ENCODE measurements at places on chromosomes 11 and 22. TPM values are rescaled to one million over a fixed set of nuclear protein-coding genes. Genes with fewer than 3 reads are reported as not detected.

- peaks cover 2% of the 10 kb centered on the region for H3K4me1 ChIP-seq
- no peak overlapping the region for H3K4me3 ChIP-seq
- H3K27ac ChIP-seq = no peak overlapping the region
- H3K27me3 ChIP-seq = no peaks in the 10 kb centered on the region
- peaks cover 24% of the 10 kb centered on the region for H3K36me3 ChIP-seq
Observed at GRCh38 chr11:46079662-46080061, 41.6 kb downstream of the PHF21A start.

Gene SAA2
- not detected for total RNA-seq

Gene OR10A2
- total RNA-seq = not detected

GRCh38 chr11:133477251-133477625 lies 55.1 kb downstream of the OPCML start:
- no peak for DNase-seq
- H3K4me1 ChIP-seq = no peaks in the 10 kb centered on the region
- no peak overlapping the region for H3K27ac ChIP-seq
- no peak overlapping the region for H3K4me3 ChIP-seq
- no peaks in the 10 kb centered on the region for H3K36me3 ChIP-seq

Gene TCP11L1
- 12.5 TPM for total RNA-seq

- DNase-seq = no peak
- no peaks in the 10 kb centered on the region for H3K36me3 ChIP-seq
- no peak overlapping the region for H3K4me3 ChIP-seq
- no peaks in the 10 kb centered on the region for H3K4me1 ChIP-seq
Observed at GRCh38 chr22:19811811-19812771, 42.6 kb downstream of the GNB1L start.

- DNase-seq = no peak
- H3K4me3 ChIP-seq = no peak overlapping the region
- H3K27me3 ChIP-seq = no peaks in the 10 kb centered on the region
- H3K27ac ChIP-seq = no peak overlapping the region
- H3K36me3 ChIP-seq = peaks cover 85% of the 10 kb centered on the region
- peaks cover 10% of the 10 kb centered on the region for H3K4me1 ChIP-seq
Observed at GRCh38 chr11:121575250-121575962, 122.6 kb upstream of the SORL1-AS1 start.

Gene ISX
- total RNA-seq = not detected

GRCh38 chr22:26050079-26050478 lies 119.2 kb upstream of the SEZ6L start:
- H3K4me3 ChIP-seq = no peak overlapping the region
- H3K36me3 ChIP-seq = no peaks in the 10 kb centered on the region
- no peak for DNase-seq
- H3K27ac ChIP-seq = no peak overlapping the region

- peaks cover 36% of the 10 kb centered on the region for H3K27me3 ChIP-seq
- no peaks in the 10 kb centered on the region for H3K36me3 ChIP-seq
- H3K27ac ChIP-seq = no peak overlapping the region
- DNase-seq = no peak
Observed at GRCh38 chr11:17548444-17548843, 1.4 kb downstream of the OTOG start.

Gene BBOX1
- not detected for total RNA-seq

Gene TSSK2
- not detected for total RNA-seq

Gene SCGB2A2
- total RNA-seq = not detected

- peaks cover 26% of the 10 kb centered on the region for H3K4me1 ChIP-seq
- H3K4me3 ChIP-seq = peak within 1 kb of the TSS; percentile 86
- no peaks in the 10 kb centered on the region for H3K36me3 ChIP-seq
- peak; percentile 94 for DNase-seq
- peaks cover 45% of the 10 kb centered on the region for H3K27me3 ChIP-seq
Observed at GRCh38 chr11:9003573-9004182, at the start of gene NRIP3. TSS of gene NRIP3 (minus strand) at chr11:9004001. CDS start at chr11:9003935, 66 bp downstream.

DNA sequence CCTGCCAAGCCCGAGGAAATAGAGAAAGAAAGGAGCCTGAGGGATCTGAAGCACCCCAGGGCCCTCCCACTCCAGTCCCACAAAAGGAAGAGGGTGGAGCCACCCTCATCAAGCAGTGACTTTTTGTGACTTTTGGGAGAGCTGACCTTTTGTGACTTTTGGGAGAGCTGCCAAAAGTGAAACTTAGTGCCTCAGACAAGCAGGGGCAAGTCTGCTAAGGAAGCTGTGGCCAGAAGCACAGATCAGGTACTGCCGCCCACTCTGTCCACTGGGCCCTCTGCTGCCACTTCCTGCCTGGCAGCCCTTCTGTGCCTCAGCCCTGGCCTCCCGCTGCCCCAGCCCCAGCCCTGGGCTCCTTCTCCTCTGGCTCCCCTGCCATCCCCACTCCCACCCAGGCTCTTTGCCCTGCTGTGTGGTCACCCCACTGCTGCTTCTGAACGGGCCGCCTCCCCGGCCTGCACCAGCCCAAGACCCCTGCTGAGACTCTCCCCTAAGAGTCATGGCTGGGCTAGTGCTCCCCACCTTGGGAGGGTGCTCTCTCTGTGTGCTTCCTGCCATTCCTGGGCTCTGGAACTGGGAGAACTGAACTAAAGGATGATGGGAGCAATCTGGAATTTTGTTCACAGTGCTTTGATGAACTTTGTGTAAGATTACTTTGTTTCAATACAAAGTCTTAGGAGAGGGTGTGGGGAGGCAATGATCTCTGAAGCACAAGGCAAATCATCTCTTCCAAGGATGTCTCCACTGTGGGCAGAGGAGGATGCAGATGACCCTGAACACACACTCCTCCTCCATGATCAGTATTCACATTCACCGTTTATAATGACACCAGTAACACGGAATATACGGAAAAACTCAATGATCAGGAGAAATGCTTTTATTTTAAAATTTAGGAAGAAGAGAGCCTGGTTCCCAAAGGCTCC lies at the start of gene APOBEC3H:
TSS of gene APOBEC3H (plus strand) at position 147 of the 923 bp plus-strand sequence. CDS start 3,035 bp downstream, outside the sequence.
- peak within 1 kb of the TSS; percentile 91 for H3K27ac ChIP-seq
- peaks cover 71% of the 10 kb centered on the region for H3K4me1 ChIP-seq
- peak; percentile 84 for DNase-seq
- H3K4me3 ChIP-seq = peak within 1 kb of the TSS; percentile 83
- H3K27me3 ChIP-seq = no peaks in the 10 kb centered on the region
- peaks cover 5% of the 10 kb centered on the region for H3K36me3 ChIP-seq

- no peak overlapping the region for H3K27ac ChIP-seq
- DNase-seq = no peak
- no peaks in the 10 kb centered on the region for H3K36me3 ChIP-seq
- H3K4me3 ChIP-seq = no peak overlapping the region
Observed at GRCh38 chr11:126363706-126364248, 8.3 kb downstream of the ST3GAL4 start.

- peaks cover 45% of the 10 kb centered on the region for H3K36me3 ChIP-seq
- no peaks in the 10 kb centered on the region for H3K27me3 ChIP-seq
- peak overlapping the region; percentile 69 for H3K4me3 ChIP-seq
- peak overlapping the region; percentile 87 for H3K27ac ChIP-seq
Observed at GRCh38 chr11:67396587-67397389, 4.9 kb downstream of the PPP1CA start.

- peaks cover 2% of the 10 kb centered on the region for H3K27me3 ChIP-seq
- H3K4me1 ChIP-seq = no peaks in the 10 kb centered on the region
- H3K36me3 ChIP-seq = no peaks in the 10 kb centered on the region
- no peak overlapping the region for H3K27ac ChIP-seq
Observed at GRCh38 chr11:17036666-17037658, 22.7 kb upstream of the PLEKHA7 start.

DNA sequence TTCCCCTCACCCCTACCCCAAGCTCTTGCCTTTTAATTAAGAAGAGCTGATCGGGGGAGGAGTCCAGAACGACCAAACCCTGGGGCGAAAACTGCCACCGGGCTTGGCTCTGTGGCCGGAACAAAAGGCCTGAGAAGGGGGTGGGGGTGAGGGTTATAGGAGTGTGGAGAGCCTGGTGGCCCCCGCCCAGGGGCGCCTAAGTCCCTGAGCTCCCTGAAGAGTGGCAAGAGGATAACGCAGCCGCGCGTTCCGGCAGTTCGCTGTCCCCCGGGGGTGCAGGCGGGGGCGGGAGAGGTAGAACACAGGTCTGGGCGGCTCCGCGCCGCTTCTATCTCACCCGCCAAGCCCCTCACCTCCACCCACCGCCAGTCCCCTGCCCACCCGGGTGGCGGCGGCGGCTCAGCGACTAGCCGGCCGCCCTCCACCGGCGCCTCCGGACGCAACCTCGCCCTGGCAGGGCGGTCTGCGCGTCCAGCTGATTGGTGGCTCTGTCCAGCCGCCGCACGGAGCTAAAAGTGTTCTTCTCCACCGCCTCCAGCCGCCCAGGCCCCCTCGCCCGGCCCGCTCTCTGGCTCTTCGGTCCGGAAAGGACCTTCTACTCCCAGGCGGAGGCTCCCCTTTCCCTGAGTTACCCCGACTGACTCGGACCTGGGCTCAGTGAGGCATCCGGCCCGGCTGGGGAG lies 18.7 kb upstream of the BDNF start:
- H3K4me1 ChIP-seq = no peaks in the 10 kb centered on the region
- H3K27me3 ChIP-seq = peaks cover 58% of the 10 kb centered on the region
- H3K4me3 ChIP-seq = no peak overlapping the region
- peaks cover 4% of the 10 kb centered on the region for H3K36me3 ChIP-seq
- DNase-seq = no peak

Gene MS4A4A
- not detected for total RNA-seq

Gene IGLL1
- not detected for total RNA-seq

GRCh38 chr11:29093416-29094120 lies 923.3 kb downstream of the KCNA4 start:
- H3K27me3 ChIP-seq = no peaks in the 10 kb centered on the region
- DNase-seq = no peak
- H3K36me3 ChIP-seq = no peaks in the 10 kb centered on the region

- H3K4me1 ChIP-seq = peaks cover 55% of the 10 kb centered on the region
- H3K27me3 ChIP-seq = peaks cover 2% of the 10 kb centered on the region
- no peak for DNase-seq
- peaks cover 32% of the 10 kb centered on the region for H3K36me3 ChIP-seq
Observed at GRCh38 chr22:37151401-37151800, 1.7 kb upstream of the IL2RB start.

DNA sequence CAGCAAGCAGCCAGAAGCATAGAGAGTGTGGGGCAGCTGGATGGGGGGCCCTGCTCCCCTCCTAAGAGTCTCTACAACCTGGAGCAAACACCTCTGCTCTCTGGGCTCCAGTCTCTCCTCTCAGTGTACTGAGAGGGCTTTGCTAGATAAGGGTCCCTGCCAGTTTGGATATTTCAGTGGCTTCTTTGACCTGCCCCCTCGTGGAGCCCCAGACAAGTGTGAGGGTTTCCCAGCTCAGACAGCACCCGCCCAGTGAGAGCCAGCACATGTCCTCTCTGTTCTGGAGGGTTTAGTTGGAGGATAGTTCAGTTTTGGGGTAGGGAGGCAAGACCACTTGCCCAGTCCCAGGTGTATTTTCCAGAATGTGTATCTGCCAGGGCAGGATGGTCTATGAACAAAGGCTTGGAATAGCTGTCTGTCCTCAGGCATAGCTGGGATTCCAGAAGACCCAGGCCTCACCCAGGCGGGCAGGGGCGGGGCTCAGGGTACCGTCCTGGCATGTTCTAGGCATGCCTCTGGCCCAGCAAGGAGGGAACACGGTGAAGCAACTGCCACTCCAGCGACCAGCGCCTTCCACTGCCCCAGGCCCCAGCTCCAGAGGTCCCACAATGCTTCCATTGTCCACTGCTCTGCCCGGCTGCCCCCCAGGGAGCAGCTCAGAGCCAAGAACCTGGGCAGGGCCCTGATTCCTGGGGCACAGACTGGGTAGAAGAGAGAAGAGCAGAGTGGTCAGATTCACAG lies 7.5 kb upstream of the MICALL1 start:
- peaks cover 33% of the 10 kb centered on the region for H3K4me1 ChIP-seq
- H3K27me3 ChIP-seq = no peaks in the 10 kb centered on the region
- peak overlapping the region; percentile 29 for H3K27ac ChIP-seq
- no peak overlapping the region for H3K4me3 ChIP-seq

DNA sequence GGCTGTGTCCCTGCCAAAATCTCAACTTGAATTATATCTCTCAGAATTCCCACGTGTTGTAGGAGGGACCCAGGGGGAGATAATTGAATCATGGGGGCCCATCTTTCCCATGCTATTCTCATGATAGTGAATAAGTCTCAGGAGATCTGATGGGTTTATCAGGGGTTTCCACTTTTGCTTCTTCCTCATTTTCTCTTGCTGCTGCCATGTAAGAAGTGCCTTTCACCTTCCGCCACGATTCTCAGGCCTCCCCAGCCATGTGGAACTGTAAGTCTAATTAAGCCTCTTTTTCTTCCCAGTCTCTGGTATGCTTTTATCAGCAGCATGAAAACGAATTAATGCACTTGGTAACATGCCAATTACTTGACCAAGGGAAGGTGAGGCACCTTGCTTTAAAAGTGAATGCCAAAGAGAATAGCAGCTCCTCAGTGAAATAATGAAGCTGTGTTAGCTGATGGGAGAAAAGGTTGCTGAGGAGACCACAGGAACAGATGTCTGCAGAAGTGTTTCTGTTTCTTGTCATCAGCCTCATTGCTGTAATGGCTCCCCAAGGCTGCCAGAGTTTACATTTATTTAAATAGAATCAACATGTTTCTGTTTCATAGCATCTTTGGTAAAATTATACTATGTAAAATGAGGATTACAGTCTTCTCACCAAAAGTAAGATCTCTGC lies 89.0 kb upstream of the CD44 start:
- peak; percentile 69 for DNase-seq
- H3K36me3 ChIP-seq = peaks cover 22% of the 10 kb centered on the region
- peak overlapping the region; percentile 89 for H3K27ac ChIP-seq
- no peaks in the 10 kb centered on the region for H3K27me3 ChIP-seq
- peak overlapping the region; percentile 83 for H3K4me3 ChIP-seq

GRCh38 chr11:61472282-61472681 lies 36.3 kb upstream of the LRRC10B start:
- peaks cover 21% of the 10 kb centered on the region for H3K36me3 ChIP-seq
- H3K4me1 ChIP-seq = peaks cover 10% of the 10 kb centered on the region
- no peak overlapping the region for H3K4me3 ChIP-seq
- no peak for DNase-seq

GRCh38 chr11:36258730-36259360 lies 30.4 kb downstream of the COMMD9 start:
- peaks cover 13% of the 10 kb centered on the region for H3K27me3 ChIP-seq
- no peaks in the 10 kb centered on the region for H3K36me3 ChIP-seq
- DNase-seq = peak; percentile 66
- H3K4me3 ChIP-seq = no peak overlapping the region

Gene PKP3
- not detected for total RNA-seq

Gene MPPED2
- not detected for total RNA-seq

GRCh38 chr11:92843455-92843854 lies 126.0 kb upstream of the MTNR1B start:
- no peak overlapping the region for H3K4me3 ChIP-seq
- H3K36me3 ChIP-seq = no peaks in the 10 kb centered on the region
- H3K27me3 ChIP-seq = no peaks in the 10 kb centered on the region
- DNase-seq = no peak
- no peak overlapping the region for H3K27ac ChIP-seq

DNA sequence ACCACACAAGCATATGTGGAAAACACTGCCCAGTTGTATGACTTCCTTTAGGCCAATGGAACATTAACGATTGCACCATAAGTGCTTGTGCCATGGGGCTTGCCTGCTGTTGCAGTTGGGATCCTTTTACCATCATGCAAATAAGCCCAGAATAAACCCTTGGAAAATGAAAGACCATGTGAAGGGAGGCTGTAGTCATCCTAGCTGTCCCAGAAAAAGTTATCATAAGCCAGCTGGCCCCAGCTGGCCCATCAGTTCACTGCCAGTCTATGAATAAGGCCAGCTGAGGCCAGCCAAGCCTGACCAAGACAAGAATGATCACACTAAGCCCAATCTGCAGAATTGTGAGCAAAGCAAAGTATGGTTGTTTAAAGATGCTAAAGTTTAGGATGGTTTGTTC lies 253.9 kb upstream of the ARHGAP20 start:
- no peak overlapping the region for H3K27ac ChIP-seq
- no peaks in the 10 kb centered on the region for H3K36me3 ChIP-seq
- no peaks in the 10 kb centered on the region for H3K4me1 ChIP-seq
- no peak for DNase-seq

- H3K27ac ChIP-seq = no peak overlapping the region
- no peak overlapping the region for H3K4me3 ChIP-seq
- H3K36me3 ChIP-seq = no peaks in the 10 kb centered on the region
- no peaks in the 10 kb centered on the region for H3K4me1 ChIP-seq
- no peaks in the 10 kb centered on the region for H3K27me3 ChIP-seq
Observed at GRCh38 chr11:115963156-115963555, 458.9 kb upstream of the CADM1 start.

All from activated CD4-positive, alpha-beta T cell treated with anti-CD3 and anti-CD28 coated beads, Interleukin-2, amount 10 ng/mL, durations not matched to agents 24 days and 14 days (primary cell).